ENCODE measurements at places on chromosomes 2 and 18.

DNA sequence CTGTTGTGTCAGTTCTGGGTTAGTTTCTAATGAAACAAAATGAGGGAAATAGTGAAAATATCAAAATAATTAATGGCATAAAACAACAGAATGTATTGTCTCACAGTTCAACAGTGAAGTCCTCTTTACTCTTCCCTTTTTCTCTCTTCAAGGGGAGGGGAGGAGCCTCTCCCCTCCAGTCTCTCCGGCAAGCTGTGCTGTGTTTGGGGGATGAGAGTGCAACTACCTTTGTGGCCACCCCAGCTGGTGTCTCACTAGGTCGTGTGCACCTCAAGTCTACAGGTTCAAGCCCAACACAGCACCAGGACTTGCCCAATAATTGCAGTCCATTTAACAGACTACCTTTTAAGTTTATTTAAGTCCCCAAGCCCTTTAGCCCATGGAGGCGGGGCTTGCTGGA lies 271.7 kb upstream of the DOK6 start:
- no peak for DNase-seq

DNA sequence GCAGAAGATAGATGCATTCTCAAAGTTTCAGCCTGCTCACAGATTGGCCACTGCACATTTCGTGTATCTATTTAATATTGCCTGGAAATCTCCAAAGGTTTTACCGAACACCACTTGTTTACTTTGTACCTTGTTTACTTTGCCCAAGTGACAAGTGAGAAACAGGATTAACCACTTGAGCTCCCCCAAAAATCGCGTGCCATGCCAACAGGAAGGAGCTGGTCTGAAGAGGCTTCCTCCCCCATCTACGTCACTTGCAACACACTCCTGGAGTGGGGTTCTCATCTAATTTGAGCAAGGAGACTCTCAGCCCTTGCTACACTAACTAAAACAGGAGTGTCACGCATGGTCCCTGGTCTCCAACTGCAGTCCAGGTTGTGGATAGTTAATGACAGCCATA lies 212.5 kb upstream of the TMEM200C start:
- no peak for DNase-seq

GRCh38 chr2:196971574-196972279 lies 45.2 kb upstream of the PGAP1 start:
- no peak for DNase-seq

DNA sequence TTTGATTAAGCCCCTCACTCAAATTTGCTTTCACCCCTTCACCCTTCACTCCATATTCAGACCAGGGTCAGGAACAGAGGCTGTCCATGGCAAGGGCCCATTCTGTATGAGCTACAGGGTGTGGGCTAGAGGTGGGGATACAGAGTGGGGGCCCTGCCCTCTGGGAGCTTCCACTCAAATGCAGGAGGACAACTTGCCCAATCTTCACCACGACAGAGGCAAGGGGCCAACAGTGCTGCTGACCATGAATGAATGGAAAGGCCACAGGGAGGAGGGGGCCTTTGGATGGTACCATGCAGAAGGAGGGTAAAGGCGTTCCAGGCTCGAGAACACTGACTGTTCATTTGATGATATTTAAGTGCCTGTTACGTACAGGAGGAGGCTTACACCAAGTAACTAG lies 22.8 kb downstream of the ADRA2B start:
- DNase-seq = no peak

DNA sequence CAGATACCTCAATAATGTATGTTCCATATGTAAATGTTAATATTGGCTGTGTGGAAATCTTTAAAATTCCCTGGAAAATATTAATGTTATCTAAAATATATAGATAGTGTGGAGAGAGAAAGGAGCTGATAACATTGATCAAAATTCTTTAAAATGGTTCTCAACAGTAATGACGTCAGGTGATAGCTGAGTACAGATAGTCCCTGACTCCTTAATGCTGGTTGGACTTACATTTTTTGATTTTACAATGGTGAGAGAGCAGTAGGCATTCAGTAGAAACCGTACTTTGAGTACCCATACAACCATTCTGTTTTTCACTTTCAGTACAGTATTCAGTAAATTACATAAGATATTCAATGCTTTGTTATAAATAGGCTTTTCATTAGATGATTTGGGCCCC lies 146.6 kb downstream of the GALNT3 start:
- DNase-seq = no peak

- no peak for DNase-seq
Observed at GRCh38 chr2:111066062-111066593, 54.6 kb upstream of the BCL2L11 start.

- DNase-seq = no peak
Observed at GRCh38 chr18:46632401-46633071, 24.5 kb downstream of the LOXHD1 start.

- DNase-seq = no peak
Observed at GRCh38 chr18:70229639-70230038, 24.2 kb upstream of the RTTN start.
